ENCODE measurements at places on chromosomes 7 and 10. TPM values are rescaled to one million over a fixed set of nuclear protein-coding genes. Genes with fewer than 3 reads are reported as not detected.

The C10orf95 gene
- not detected for total RNA-seq

The FAM180A gene
- total RNA-seq, result not detected

The SAMD9 gene
- total RNA-seq, result not detected

The MYL10 gene
- total RNA-seq, result not detected

The GPR26 gene
- total RNA-seq, result 0.10 TPM

The SFXN3 gene
- total RNA-seq, result 5.2 TPM
